Activated CD4-positive, alpha-beta T cell treated with anti-CD3 and anti-CD28 coated beads, Interleukin-2, amount 10 ng/mL, durations not matched to agents 24 days and 14 days (primary cell): ENCODE measurements at places on chromosomes 4 and X. TPM values are rescaled to one million over a fixed set of nuclear protein-coding genes. Genes with fewer than 3 reads are reported as not detected.

Gene ZNF732
- not detected in 2 replicates for total RNA-seq

DNA sequence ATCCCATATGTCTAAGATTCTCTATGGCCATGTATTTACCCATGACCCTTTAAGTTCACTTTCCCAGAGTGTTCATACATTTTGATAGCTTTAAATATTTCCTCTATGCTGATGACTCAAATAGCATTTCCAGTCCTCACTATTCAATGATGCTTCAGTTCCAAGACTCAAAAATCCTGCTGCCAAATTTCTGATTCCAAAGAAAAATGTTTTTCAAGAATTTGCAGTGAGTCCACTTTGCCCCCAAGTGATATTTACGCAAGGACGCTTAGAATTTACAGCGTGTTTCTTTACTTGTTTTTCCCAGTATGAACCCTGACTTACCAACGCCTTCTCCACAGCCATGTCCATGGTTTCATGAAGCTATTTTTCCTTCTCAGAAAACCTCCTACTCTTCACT lies 127.9 kb upstream of the PCDH18 start:
- no peaks in the 10 kb centered on the region for H3K4me1 ChIP-seq
- H3K27me3 ChIP-seq: no peaks in the 10 kb centered on the region
- no peaks in the 10 kb centered on the region for H3K36me3 ChIP-seq
- no peak for DNase-seq

Gene SMAD1
- total RNA-seq: 3.9 and 4.3 TPM in 2 replicates

DNA sequence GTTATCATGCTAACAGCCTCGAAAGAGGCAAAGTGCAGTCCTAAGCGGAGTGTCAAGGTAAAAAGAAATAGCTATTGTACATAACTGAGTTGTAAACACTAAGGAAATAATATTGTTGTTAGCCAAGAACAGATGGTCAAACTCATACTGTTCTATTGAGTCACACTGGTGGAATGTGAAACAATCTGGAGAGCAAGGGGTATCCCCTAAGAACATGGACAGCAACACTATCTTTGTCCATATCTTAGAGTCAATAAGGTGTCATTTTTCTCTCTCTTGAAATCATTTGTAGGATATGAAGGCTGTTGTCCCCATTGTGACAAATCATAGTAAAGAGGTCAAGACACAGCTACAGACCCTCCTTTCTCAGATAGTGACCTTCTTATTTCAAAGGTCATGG lies 4.5 kb upstream of the PDGFC start:
- H3K27me3 ChIP-seq: peaks cover 22% of the 10 kb centered on the region
- H3K4me3 ChIP-seq: no peak overlapping the region
- H3K27ac ChIP-seq: no peak overlapping the region
- no peak for DNase-seq
- H3K4me1 ChIP-seq: no peaks in the 10 kb centered on the region

DNA sequence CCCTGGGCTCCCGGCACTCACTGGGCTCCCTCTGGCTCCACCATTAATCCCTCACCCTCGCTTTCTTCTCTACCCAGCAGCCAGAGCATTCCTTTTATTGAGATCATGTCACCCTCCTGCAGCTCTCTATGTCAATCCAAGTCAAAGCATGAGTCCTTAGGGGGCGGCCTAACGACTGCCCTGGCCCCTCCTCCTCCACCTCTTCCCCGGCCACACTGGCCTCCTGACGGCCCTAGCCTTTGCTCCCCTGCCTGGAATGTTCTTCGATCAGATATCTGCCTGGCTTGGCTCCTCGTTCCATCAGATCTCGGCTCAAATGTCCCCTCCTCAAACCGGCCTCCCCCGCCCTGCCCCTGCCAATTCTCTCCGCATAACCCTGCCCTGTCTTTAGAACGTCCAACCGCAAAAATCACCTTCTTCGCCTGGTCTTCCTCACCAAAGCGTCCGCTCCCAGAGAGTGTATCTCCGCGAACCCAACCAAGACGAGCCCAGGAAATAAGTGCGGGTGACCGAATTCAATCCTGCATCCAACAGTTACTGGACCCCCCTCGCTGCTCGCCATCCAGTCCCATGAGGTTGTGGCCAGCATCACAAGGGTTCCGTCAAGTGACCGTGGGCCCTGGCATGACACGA lies 722 bp upstream of the PNCK start:
- H3K27ac ChIP-seq: no peak overlapping the region
- DNase-seq: no peak
- peak overlapping the region; percentile 54 for H3K4me3 ChIP-seq
- no peaks in the 10 kb centered on the region for H3K36me3 ChIP-seq
- peaks cover 29% of the 10 kb centered on the region for H3K27me3 ChIP-seq

Gene TCEAL2
- total RNA-seq: not detected in 2 replicates

DNA sequence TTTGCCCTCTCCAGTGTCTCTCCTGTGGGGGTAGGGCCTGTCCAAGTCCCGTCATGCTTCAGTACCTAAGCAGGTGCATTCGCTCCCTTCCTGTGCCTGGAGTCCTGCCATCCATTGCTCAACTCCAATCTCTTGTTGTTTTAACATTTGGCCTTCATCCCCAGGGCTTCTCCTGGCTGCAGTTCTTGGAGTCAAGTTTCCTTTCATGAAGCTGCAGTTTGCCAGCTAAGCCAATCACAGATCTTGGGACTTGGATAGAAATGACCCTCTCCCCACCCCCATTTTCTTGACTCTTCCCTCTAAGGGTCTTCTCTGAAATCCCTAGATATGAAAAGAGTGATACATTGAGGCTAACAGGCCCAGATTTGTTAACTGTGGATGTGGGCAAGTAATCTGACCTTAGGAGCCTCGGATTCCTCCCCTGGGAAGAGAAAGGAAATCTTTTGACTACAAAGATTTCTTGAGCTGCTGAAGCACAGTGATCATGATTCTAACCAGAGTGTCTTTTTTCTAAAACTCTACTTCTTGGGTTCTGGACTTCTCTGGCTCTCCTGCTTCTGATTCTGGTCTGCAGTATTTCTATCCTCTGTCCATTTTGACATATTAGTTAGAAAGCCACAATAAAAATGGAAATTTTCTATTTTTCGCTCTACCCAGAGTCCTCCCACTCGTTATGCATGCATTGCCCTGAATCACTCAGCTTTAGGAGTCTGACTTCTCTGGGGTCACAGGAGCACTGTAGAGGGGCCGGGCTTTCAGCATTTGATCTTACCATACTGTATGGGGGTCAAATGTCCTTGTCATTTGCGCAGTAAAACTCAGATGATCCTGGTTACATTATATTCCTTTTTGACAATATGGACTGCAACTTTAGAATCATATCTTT lies 61.0 kb downstream of the CHRNA9 start:
- no peaks in the 10 kb centered on the region for H3K36me3 ChIP-seq
- H3K4me1 ChIP-seq: no peaks in the 10 kb centered on the region
- no peak overlapping the region for H3K27ac ChIP-seq
- H3K27me3 ChIP-seq: peaks cover 7% of the 10 kb centered on the region

Gene DBET
- not detected in 2 replicates for total RNA-seq

DNA sequence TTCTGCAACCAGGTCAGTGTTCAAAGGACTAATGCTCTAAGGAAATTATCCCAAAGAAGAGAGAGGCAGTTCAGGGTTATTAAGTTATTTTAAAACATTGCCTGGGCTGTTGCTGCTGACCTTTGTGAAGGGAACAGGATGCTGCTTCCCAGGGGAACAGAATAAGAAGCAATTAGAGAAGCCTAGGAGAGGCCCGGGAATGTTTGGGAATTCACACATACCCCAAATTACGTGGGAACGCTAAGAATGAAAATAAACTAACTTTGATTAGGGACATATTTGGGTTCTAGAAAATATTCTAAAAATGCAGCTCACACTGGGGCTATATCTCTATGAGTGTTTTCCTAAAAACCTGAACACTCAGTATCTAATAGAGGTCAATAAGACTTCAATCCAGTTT lies 243.1 kb upstream of the FTHL17 start:
- peaks cover 1% of the 10 kb centered on the region for H3K27me3 ChIP-seq
- no peaks in the 10 kb centered on the region for H3K4me1 ChIP-seq
- no peak overlapping the region for H3K4me3 ChIP-seq
- DNase-seq: no peak

Gene TMSB15C
- 3.1 and 3.6 TPM in 2 replicates for total RNA-seq

- no peaks in the 10 kb centered on the region for H3K4me1 ChIP-seq
- H3K27me3 ChIP-seq: peaks cover 1% of the 10 kb centered on the region
- no peak overlapping the region for H3K4me3 ChIP-seq
- no peak for DNase-seq
- H3K27ac ChIP-seq: no peak overlapping the region
Measured at GRCh38 chrX:53476371-53476770, 42.2 kb upstream of the HSD17B10 start.

DNA sequence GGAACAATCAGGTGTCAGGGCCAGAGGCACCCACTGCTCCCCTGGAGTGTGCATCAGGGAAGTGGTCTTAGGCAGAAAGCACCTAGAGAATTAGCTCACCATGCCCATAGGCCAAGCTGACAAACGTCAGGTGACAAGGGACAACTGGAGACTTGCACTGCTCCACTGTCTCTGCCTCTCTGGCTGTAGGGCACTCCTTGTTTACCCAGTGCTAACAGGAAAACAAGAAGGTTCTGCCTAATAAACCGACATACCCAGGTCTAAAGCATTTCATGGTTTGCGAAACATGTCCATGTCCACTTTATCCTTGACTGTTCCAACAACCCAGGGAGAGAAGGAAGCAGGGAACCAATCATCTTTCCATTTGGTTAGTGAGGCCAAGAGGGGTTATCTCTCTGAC lies 92.5 kb upstream of the MAMLD1 start:
- H3K27ac ChIP-seq: no peak overlapping the region
- H3K4me3 ChIP-seq: no peak overlapping the region
- no peaks in the 10 kb centered on the region for H3K27me3 ChIP-seq
- no peaks in the 10 kb centered on the region for H3K36me3 ChIP-seq

Gene RS1
- not detected in 2 replicates for total RNA-seq

Gene GAGE13
- not detected in 2 replicates for total RNA-seq

GRCh38 chr4:101158134-101158482 lies 189.2 kb downstream of the PPP3CA start:
- no peak overlapping the region for H3K27ac ChIP-seq
- DNase-seq: no peak
- no peak overlapping the region for H3K4me3 ChIP-seq
- no peaks in the 10 kb centered on the region for H3K27me3 ChIP-seq

Gene CYLC1
- total RNA-seq: not detected in 2 replicates

GRCh38 chr4:153426207-153426885 lies 39.8 kb upstream of the TMEM131L start:
- DNase-seq: peak; percentile 78
- H3K27me3 ChIP-seq: no peaks in the 10 kb centered on the region
- peak overlapping the region; percentile 70 for H3K27ac ChIP-seq
- H3K4me3 ChIP-seq: peak overlapping the region; percentile 32
- peaks cover 43% of the 10 kb centered on the region for H3K4me1 ChIP-seq

DNA sequence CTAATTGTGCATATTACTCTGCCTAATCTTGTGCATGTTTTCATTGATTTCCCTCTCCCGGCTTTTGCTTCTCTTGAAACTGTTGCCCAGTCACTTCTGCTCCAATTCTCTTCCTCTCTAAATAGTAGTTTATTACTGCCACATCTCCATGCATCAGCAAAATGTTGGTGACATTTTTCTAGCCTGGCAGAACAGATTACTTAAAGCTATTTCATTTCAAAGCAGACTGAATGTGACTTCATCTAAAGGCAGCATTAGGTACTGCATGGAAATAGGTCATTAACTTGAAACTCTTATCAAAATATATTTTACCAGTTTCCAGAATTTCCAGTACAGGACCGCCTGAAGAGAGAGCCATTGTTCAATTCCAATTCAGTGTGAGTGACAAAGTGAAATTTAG lies 52.4 kb downstream of the HPGDS start:
- H3K36me3 ChIP-seq: peaks cover 37% of the 10 kb centered on the region
- H3K4me3 ChIP-seq: no peak overlapping the region
- H3K27me3 ChIP-seq: no peaks in the 10 kb centered on the region
- no peak for DNase-seq
- peaks cover 3% of the 10 kb centered on the region for H3K4me1 ChIP-seq

DNA sequence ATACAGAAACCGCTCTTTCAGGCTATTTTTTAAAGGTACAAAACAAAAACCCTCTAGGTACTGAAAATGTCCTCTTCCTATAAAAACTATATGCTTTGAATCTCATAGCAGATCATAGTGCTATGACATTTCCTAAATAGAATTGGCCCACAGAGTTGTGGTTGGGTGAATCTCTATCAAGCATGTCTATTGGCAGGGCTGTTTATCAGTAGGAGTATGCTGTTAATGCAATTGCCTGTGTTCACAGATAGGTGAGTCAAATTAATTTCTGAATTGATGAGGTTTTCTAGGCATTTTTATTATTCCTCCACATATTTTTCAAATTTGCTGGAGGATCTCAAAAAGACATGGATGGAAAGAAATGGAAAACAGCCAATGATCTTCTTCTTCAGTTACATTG lies 73.9 kb downstream of the QRFPR start:
- H3K4me1 ChIP-seq: peaks cover 13% of the 10 kb centered on the region
- no peaks in the 10 kb centered on the region for H3K36me3 ChIP-seq
- DNase-seq: no peak
- H3K27ac ChIP-seq: no peak overlapping the region
- H3K4me3 ChIP-seq: no peak overlapping the region

DNA sequence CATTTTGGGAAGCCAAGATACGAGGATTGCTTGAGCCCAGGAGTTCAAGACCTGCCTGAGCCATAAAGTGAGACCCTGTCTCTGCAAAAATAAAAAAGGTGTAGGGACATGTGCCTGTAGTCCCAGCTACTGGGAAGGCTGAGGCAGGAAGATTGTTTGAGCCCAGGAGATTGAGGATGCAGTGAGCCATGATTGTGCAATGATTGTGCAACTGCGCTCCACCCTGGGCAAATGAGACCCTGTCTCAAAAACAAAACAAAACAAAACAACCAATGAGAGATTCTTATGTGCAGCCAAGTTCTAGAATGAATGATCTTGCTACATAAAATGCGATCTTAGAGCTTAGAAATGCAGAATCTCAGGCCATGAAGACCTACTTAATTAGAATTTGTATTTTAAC lies 22.5 kb downstream of the SLC9B2 start:
- H3K36me3 ChIP-seq: peaks cover 28% of the 10 kb centered on the region
- H3K4me1 ChIP-seq: peaks cover 9% of the 10 kb centered on the region
- no peaks in the 10 kb centered on the region for H3K27me3 ChIP-seq
- no peak overlapping the region for H3K4me3 ChIP-seq
- no peak overlapping the region for H3K27ac ChIP-seq

Gene ADH1B
- not detected in 2 replicates for total RNA-seq

DNA sequence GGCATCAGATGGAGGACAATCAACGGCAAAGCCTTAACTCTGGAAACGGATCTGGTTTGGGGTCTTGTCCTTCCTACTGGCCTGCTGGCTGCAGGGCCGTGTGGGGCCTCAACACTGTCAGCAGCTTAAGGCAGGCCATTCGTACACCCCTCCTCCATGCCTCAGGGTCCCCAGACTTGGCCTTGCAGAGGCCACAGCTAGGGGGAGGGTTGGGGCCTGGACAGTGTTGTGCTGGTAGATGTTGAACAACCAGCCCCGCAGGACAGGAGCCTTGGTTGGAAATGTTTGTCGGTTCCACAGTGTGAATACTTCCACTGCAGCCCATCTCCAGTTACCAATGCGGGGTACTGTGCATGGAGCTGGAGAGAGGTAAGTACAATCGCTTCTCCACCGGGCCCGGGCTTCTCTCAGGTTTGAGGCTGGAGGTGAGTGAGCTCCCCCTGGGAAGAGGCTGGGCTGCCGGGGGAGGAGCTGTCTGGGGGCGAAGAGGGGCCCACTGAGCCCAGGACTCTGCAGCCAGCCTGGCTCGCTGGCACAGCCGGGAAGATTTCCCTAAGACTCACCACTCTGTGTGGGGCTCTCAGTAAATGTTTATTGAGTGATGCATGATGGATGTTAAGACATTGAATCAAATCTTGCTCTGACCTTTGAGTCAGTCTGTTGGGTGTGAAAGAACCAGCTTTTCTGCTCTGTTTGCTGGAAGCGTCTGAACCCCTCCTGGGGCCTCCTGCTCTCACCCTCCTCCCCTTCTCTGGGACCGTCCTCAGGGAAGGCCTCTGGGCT lies 19.7 kb upstream of the GPR78 start:
- H3K27ac ChIP-seq: no peak overlapping the region
- no peak for DNase-seq
- peaks cover 3% of the 10 kb centered on the region for H3K27me3 ChIP-seq
- H3K4me1 ChIP-seq: no peaks in the 10 kb centered on the region
- H3K4me3 ChIP-seq: no peak overlapping the region

Gene TMSB15A
- 0.31 TPM in 1 of 2 replicates, not detected in the other for total RNA-seq
